ENCODE measurements at places on chromosomes 3 and 15.

DNA sequence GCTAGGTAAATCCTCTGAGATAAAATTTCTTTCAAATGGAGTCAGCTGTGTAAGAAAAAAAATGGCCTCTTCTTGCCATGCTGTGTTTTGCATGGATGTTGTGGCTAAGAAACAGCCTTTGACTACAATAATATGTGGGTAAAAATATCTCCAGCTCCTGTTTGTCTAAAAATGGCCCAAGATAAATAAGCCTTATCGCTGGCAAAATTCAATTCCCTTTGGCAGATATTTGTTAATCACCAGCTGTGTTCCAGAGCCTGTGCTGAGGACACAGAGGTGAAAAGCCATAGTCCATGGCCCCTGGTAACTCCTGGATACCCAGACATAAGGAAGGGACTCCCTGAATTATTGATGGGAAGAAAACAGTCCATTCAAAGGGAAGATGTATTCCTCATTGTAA, 15.3 kb upstream of the RAMAC start:
- no peak for DNase-seq

GRCh38 chr3:154062513-154062912, 58.7 kb upstream of the ARHGEF26 start:
- DNase-seq: no peak

GRCh38 chr15:80579611-80580010, 115.5 kb upstream of the ABHD17C start:
- DNase-seq: no peak

- DNase-seq: no peak
Measured at GRCh38 chr15:62128916-62129315, 36.2 kb downstream of the C2CD4B start.

DNA sequence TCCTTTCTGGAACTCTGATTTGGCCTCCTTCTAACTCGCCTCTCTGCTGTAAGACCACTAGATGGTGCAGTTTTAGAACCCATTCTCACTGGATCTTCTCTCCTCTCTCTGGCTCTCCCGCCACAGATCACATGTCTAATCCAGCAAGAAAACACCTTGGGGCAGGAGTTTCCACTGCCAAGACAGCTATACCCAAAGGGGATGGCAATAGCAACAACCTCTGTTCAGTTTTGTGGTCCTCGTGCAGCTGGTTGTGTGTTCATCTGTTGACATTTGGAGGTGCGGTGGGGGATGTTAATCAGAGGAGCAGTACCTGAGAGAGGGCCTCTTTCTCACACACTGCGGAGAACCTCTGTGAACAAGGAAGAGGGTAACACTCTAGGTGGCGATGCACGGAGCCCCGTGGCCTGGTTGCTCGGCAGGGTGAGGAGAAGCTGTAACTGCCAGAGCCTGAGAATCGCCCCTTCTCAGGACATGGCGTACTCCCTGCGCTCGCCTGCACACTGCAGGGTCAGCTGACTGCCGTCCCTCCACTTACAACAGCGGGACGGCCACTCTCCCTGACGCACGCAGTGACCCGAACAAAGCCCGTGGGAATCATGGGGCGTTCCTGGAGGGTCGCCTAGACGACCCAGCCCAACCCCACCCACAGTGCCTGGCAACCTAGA, at the start of gene TEX55:
TSS of gene TEX55 (plus strand) at position 666 of the 668 bp plus-strand sequence. CDS start 25 bp downstream, outside the sequence.
- DNase-seq: no peak

- DNase-seq: no peak
Measured at GRCh38 chr3:159818399-159818798, 170.2 kb upstream of the IL12A start.

DNA sequence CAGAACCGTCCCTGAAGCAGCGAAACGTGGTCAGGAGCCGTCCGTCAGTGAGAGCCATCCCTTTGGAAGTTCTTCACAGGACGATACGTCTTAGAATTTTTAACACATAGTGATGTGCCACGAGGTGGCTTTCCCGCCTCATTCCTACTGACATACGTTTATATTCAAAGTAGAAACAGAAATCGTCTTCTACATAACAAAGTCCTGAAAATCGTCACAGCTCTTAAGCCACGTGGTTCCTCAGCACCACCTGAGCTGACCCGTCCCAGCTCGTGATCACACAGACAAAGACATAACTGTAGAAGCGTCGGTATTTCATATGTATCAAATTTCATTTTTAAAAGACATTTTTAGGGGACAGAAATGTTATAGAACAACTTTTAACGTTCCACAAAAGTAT, 73.5 kb downstream of the TFRC start:
- no peak for DNase-seq

DNA sequence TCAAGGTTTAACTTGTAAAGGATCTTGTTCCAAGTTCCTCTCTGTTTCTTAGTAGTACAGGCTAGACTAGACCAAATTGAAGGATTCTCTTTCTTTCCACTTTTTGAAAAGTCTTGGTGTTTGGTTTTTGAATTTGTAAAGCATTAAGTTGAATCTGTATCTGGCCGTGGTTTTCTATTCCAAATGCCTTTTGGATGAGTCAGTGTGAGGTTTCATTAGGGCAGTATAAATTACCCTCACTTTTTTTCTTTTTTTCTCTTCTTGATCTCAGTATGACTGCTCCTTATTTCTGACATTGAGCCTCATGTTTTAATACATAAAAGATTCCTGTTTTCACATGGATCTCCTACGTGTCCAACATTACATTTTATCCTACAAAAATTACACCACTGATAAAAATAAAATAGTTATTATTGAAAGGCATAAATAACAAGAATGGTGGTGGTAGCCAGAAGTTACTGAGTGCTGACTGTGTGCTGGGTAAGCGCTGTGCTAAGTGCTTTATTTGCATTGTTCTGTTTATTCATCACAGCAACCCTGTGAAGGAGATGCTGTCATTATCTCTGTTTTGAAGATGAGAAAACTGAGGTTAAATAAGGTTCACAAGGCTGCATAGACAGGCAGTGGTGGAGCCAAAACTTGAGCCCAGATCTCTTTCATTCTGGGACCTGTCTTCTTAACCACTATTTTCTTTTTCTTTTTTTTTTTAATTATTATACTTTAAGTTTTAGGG, 48.3 kb downstream of the MITF start:
- DNase-seq: no peak

DNA sequence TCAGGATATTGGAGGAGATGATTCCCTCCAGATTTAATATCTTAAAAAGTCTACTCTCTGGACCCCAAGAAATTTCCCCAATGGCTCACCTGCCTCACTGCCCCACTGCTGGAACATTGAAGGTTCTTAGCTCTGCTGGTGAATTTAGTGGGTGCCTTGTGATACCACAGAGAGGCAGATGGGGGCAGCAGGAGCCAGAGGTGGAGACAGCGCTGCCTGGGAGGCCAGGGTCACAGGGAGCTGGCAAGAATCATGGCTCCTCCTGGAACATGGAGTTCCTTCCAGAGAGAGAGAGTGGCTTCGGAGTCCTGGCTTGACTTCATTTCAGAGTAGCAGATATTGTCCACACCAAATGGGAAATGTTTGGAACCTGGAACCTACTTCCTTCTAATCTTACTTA, 263.5 kb upstream of the CFAP20DC start:
- DNase-seq: peak; percentile 6

DNA sequence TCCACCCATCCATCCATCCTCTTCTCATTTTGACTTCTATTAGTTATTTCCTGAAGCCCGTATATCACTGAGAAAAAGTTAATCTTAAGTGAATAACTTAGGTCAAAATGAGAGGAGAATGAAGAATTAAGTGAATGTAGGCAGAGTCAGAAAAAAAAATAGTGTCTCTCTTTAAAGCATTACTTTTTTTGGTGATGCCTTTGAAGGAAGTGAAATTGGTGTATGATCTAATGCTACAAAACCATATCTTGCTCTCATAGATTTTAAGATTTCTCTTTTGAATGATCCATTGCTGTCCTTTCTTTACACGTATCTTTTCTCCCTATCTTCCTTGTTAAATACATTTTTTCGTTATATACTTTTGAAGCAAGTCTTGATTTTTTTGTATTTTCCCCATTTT, 23.4 kb downstream of the FNDC3B start:
- no peak for DNase-seq

DNA sequence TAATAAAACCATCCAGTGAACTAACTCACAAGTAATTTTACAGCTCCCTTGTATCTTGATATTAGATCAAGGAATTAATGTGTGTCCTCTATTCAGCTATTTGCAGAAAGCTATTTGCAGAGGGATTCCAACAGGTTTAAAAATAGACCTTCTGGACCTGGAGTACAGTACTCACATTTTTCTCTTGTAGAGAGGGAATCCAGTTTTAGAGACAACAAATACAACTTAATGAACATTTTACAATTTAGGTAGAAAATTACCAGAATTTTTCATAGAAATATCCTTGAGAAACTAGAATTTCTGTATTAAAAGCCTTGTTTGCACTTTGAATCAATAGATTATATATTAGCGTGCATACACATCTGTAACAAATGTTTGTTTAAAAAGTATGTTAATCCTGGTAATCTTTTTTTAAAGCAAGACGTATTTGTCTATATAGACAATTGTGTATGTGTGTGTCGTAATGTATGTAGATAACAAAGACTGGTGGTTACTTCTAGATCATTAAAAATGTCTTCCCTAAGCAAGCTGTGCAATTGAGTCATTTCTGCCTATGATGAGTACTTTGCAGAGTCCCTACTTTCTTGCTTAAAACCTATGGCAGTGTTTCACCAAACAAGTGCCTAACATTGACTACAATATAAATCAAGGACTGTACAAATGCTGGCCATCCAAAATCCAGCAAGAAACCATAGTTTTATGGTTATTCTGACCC, 57.9 kb downstream of the PPP2R3A start:
- DNase-seq: no peak

DNA sequence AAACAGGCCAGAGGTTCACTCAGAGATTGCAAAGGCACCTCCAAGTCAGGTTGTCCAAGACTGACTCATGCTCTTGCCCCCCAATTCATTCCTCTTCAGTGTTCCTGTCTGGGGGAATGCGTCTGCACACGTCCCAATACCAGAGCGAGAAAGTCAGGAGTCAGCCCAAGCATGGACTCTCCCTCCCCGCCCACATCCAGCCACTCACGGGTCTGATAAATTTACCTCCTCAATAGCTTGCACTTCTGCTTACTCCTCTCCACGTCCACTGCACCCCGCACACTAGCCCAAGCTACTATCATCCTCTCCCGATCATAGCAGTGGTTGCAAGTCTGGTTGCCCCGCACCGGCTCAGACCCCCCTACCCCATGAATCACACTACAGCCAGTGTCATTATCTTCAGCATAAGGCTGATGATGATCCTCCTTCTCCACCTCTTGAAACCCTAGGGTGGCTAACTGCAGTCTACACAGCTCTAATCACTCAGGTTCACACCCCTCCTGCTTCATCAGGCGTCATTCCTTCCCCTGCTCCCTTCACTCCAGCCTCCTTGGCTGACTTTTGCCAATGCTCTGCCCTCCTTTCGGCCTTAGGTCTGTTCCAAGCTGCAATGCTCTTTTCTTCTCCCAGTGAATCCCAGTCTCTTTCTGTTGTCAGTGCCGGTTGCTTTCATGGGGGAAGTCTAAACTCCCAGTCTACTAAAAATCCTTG, 27.6 kb upstream of the MYO1E start:
- no peak for DNase-seq

- no peak for DNase-seq
Measured at GRCh38 chr15:36414670-36415069, 164.8 kb upstream of the CDIN1 start.

GRCh38 chr3:160569894-160570652, 4.7 kb upstream of the KPNA4 start:
- no peak for DNase-seq

All from stimulated activated CD8-positive, alpha-beta memory T cell treated with anti-CD3 and anti-CD28 coated beads, Interleukin-15, amount 100 ng/mL, for 24 hours (primary cell).